ENCODE measurements at places on chromosomes 6 and 20.
A peak's percentile ranks its signal among the peaks of the same experiment; 100 is the strongest.

DNA sequence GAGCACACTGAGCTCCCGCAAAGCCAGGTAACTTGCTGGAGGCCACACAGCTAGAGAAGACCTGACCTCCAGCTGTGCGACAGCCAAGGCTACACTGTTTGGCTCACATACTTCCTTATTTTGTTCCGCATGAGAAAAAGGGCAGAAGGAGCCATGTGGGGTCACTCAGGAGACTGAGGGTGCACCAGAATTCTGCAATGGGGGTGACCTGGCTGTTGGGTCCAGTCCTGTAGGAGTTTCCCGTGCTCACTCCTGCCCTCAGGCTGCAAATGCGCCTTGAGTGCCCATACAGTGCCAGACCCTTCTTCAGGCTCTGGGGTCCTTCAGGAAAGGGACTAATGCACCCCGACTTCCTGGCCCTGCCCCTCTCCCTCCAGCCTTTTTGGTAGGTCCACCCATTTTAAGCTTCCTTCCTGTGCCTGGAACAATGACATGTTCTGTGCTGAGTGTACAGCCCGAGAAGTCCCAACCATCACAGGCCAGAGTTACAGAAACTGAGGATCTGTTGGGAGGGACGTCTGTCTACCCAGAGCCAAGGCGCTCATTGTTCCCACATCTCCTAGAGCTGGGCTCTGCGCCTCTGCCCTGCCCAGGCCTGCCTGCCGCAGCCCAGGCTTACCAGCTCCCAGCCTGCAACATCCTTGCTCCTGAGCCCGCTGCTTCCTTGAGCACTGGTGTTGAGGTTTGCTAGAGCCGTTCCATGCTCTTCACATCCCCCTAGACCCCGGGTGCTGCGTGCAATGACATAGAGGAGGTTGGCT, 33.5 kb upstream of the CD93 start:
- peak; percentile 29 for DNase-seq

DNA sequence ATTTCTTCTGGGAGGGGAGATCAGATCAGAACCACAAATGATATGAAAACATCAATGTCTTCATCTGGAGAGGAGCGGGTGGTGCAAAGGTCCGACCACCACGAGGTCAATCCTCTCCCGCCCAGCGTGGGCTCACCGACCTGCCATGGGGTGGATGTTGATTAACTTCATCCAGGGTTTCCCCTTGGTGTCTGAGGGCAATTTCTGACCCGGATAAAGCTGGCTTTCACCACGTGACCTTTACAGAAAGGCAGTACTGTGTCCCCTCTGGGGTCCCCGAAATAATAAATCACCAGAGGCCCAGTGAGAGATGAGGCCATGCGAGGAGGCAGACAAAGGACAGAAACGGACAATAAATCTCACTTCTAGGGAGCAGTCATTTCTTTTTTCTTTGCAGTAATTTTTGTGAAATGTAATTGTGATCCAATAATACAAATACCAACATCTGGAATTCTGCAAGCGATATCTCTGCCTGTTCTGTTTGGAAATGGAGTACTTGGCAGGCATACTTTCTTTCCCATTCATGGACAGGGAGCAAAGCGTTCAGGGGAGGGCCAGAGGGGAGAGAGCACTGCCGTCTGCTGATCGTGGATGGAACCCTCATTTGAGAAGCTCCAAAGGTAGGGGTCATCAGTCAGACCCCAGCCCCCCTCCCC, 55.1 kb upstream of the APCDD1L start:
- DNase-seq: no peak

DNA sequence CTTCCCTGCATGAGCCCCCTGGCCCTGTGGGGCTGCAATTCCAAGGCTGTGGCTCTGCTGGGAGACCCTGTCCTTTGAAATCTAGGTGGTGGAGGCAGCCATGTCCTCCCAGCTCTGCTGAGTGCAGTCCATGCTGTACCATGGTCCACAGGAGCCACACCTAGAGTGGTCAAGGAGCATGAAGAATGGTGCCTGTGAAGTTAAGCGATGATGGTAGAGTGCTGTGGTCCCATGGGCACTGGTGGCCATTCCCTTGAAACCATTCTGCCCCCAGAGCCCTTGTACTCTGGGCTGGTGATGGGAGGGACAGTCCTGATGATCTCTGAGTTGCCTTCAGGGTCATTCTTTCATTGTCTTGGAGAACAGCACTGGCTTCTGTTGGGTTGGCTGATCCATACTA, 55.3 kb downstream of the EFCAB8 start:
- DNase-seq: no peak

DNA sequence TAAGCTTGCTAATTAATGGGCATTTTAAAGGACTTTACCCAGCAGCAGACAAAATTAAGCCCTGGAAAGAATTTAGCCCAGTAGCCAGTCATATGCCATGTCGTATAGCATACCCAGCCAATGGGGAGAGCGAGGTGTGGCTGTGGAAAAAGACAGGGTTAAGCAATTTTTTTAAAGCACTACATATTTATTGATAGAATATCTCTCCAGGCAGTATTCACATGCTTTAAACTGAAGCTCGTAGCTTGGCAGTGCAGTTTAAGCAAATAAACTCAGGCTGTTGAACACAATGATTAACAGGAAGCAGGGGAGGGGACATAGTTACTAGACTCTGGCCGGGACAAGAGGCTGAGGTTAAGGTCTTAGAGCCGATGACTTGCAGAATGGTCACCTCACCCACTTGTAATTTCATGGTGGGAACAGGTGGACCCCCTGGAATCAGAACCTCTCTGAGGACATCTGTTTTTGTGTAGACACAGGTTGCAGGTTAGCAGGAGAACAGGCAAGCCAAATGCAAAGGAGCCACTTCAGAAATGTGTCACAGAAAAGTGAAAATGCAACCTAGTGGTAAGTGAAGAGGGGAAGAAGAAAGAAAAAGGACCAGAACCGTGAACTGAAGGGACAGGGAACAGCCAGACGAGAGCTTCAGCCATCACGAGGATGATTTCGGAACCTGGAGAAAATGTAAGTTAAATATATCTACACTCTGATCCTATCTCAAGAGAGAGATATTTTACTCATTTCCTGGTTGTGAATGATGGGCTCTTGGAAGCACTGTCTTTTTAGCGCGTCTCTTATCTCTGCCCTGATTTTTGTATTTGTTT, 7.2 kb downstream of the GCNT2 start:
- DNase-seq: no peak

DNA sequence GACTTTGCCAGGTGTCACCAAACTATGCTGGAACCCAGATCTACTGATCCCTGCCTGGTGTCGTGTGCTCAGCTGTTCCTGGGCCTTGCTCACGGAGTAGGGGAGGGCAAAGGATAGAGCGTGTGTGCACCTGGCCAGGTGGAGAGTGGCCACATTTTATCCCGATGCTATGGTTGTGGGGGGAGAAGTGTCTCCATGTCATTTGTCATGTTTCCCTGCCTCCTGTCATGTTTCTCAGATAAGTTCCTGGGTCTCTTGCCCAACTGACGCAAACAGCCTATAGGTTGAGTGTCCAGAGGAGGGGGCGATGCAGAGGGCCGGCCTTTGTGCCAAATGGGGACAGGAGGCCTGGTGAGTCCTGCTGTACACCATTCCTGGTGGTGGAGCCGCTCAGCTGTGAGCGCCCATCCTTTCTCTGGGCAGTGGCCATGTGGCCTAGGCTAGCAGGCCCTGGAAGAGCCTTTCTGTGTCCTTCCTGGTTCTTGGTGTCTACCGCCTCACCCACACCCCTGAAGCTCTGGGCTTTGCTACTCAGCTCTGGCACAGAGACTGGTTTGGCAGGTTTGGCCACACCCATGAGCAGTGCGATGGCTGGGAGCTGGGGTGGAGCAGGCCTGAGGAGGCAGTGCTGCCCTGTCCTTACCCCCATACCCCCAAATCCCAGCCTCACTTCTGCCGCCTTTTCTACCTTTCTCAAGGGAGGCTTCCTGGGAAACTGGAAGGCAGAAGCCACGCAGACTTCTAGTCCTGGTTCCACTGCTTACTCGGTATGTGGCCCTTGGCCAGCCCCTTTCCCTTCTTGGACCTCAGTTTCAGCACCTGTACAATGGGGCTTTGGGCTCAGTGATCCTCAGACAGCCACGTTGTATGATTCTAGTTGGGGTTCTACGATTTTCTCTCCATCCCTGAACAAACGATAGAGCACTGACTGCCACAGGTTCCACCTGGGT, 32.3 kb upstream of the EPB41L1 start:
- DNase-seq: no peak

DNA sequence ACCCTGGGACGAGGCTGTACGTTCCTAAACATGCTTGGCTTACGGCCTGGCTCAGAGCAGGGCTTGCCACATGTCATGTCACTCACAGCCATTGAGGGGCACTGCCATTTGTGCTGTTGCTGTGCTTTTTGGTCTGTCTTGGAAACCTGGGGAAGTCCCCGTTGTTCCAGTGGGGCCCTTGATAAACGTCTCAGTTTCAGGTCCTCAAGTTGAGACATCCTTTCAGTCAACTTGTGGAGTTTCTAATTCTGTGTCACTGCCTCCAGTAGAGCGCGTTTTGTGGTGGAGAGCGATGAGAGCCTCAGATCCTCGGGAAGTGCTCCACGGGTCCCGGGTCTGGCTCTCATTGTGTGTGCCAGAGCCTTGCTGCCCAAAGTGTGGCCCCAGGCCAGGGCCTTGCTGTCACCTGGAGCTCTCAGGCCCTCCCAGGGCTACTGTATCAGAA, 43.0 kb upstream of the CCR6 start:
- DNase-seq: no peak

GRCh38 chr20:24891546-24892393, 57.3 kb upstream of the CST7 start:
- no peak for DNase-seq

GRCh38 chr20:7332169-7332568, 564.7 kb downstream of the BMP2 start:
- no peak for DNase-seq

DNA sequence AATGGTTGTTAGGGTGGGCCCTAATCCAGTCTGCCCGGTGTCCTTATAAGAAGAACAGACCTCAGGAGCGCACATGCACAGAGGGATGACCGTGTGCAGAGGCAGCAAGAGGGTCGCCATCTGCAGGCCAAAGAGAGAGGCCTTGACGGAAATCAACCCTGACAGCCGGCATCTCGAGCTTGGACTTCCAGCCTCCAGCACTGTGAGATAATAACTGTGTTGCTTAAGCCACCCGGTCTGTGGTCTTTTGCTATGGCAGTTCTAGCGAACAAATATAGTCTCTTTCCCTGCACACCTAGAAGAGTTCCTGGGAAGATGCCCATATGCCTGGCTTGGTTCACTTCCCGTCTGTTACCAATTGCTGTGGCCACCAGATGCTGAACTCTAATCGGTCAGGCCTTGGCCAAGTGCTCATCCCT, 35.3 kb upstream of the PTGIS start:
- no peak for DNase-seq

- DNase-seq: no peak
Observed at GRCh38 chr6:33755070-33755869, 8.6 kb upstream of the IP6K3 start.

GRCh38 chr20:61868006-61868405, 197.7 kb downstream of the TAF4 start:
- no peak for DNase-seq

DNA sequence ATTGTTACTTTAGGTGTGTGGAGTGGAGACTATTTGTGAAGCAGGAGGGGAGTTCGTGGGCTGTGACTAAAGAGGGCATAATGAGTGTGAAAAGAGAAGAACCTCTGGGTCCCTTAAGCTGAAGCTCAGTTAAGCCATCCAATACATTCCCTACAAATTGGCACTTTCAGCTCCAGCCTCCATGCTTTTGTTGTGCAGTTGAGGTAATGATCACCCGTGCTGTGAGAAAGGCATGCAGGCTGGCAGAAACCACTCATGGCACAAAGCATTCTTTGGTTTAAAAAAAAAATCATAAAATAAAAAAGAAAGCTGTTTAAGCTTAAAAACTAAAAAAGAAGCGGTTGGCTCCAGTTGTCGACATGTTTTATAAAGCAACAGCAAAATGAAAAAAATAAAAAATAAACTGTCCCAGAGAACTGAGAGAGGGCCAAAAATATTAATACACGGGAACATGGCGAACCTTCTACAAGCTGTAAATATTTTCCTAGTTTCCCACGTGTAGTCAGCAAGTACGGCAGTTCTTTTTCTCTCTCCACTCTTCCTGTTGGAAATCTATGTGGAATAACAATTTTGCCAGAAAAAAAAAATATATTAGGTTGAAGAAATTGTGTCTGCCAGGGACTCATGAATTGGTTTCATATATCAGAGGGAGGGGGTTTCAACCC, 82.2 kb downstream of the ANKRD60 start:
- no peak for DNase-seq

DNA sequence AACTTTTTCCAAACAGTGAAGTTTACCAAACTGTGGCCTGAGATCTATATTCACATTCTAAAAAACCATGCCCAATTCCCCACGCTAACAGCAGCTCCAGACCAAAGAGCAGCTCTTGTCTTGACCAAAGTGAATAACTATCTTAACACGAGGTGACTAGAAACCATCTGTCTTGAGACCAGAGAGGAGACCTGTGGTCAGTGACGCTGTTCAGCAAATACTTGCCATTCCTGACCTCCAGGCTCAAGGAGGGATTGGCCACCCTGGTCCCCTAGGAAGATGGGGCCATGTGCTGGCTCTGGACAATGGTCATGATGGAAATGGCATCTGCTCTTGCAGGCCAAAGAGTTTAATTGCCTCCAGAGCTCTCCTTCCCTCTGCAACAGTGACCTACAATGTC, 104.4 kb upstream of the CD93 start:
- no peak for DNase-seq

- no peak for DNase-seq
Observed at GRCh38 chr6:55511122-55511800, 67.7 kb downstream of the HMGCLL1 start.

GRCh38 chr20:40749985-40750506, 61.0 kb upstream of the MAFB start:
- no peak for DNase-seq

GRCh38 chr6:44837741-44838140, 450.2 kb downstream of the CDC5L start:
- DNase-seq: no peak

DNA sequence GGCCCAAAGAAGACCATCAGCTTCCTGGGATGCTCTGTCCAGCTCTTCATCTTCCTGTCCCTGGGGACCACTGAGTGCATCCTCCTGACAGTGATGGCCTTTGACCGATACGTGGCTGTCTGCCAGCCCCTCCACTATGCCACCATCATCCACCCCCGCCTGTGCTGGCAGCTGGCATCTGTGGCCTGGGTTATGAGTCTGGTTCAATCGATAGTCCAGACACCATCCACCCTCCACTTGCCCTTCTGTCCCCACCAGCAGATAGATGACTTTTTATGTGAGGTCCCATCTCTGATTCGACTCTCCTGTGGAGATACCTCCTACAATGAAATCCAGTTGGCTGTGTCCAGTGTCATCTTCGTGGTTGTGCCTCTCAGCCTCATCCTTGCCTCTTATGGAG, 5.1 kb downstream of the OR2H1 start:
- no peak for DNase-seq

- DNase-seq: no peak
Observed at GRCh38 chr6:125120054-125120590, 33.5 kb upstream of the TPD52L1 start.

- no peak for DNase-seq
Observed at GRCh38 chr6:148466158-148466557, 123.5 kb downstream of the SASH1 start.

DNA sequence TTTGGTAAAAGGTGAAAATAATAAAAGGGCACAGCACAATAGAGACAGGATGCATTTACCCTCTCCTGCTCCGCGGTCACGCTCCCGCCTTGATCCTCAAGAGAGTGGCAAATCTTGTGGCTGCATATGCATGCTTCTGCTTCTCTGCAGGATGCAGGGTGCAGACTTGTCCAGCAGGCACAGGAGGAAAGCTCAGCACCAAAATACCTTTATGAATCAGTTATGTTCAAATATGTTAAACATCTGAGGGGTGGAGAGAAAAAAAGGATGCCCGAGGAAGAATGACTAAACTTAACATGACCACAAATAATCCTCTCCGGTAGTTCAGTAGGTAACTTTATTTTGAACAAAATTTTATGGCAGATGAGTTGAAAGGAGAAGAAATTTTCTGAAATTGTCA, 366.1 kb upstream of the SOX4 start:
- no peak for DNase-seq

All from posterior cingulate gyrus (tissue), 11 donors.